ENCODE measurements at places on chromosomes 4 and X.

- DNase-seq: no peak
Measured at GRCh38 chr4:151532001-151532708, 123.2 kb downstream of the FHIP1A start.

DNA sequence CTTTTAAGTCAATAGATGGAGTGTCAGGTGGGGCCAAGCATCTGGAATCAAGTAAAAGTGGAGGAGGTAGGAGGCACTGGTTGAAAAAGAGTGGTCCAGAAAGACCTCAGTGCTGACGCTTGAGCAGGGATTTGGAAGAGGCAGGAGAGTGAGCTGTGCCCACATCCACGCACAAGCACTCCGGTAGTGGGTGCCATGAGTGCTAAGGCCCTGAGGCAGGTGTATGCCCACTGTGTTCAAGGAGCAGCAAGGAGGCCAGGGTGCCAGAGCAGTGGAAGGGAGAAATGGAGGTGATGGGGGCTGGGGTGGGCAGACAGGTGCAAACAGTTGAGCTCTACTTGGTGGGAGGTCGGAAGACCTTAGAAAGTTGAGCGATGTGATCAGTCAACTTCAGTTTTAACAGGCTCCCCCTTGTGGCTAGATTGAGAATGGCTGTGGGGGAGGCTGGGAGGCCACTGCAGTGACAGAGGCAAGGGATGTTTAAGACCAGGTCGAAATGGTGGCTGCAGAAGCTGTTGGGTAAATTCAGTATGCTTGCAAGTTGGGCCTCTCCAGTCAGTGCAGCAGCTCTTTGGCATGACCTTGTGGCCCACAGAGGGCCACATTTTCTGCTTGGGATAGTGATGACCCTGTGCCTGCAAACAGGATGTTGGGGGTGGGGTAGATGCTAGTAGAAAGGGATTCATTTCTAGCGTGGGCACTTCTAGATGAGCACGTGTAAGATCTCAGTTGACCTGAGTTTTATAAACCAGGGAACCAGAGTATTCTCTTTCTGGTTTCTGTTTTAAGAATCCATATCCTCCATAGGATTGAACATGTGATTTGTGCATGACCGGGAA lies 12.7 kb downstream of the TKTL1 start:
- peak; percentile 24 for DNase-seq

- no peak for DNase-seq
Measured at GRCh38 chrX:355329-356050, 31.2 kb downstream of the PPP2R3B start.

- DNase-seq: no peak
Measured at GRCh38 chr4:16206848-16207247, 19.4 kb downstream of the TAPT1 start.

DNA sequence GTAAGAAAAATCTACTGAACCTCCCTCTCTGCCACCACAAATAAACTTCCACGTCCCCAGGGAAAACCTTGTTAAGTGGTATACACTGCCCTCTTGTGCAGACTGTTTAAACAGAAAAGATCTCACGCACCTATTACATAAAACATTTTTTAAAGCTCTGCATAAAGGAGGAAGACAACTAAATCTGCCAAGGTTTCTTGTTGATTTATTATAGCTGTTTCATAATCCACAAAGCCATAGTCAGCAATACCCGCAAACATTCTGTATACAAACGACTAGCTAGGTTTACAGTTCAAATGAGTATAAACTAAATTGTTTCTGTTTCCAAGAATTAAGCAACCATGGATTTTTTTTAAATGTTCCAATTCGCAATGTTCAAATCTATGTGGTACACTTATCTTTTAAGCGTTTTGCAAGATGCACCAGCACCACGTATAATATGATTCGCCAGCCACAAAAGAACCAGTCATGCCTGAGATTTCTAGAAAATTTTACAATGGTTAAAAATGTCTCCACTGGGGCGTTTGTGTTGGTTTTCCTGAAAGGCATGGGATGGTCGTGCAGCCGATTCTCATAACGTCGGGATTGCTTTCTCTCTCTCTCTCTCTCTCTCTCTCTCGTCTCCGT lies 164.6 kb downstream of the PRKX start:
- peak; percentile 77 for DNase-seq

- DNase-seq: no peak
Measured at GRCh38 chr4:157509341-157509740, 288.8 kb downstream of the GRIA2 start.
